Hematopoietic multipotent progenitor cell treated with erythropoietin and hydrocortisone succinate and interleukin-3 and kit ligand, for 8 days (in vitro differentiated cells): ENCODE measurements at places on chromosomes 2 and 18.

DNA sequence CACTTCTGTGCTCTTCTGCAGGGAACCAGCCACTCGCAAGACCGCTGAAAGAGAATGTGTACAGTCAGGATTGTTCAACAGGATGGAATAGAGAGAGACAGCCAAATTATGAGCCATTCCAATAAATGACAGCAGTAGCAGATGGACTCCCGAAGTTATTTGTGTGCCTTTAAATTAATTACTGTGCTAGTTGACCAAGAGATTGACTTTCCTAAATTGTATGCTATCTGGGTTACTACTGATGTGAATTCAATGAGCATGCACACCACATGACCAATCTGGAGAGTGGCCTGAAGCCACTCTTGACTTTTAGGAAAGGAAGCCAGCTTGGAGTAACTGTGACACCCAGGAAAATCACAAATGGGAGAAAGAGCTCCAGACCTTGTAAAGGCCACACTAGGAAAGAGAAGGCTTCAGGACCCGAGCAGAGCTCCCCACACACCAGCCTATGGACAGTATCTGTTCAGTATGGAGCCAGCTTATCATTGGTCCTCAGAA, 52.8 kb downstream of the CHMP3 start:
- DNase-seq = no peak

GRCh38 chr2:236083934-236084333, 84.3 kb downstream of the GBX2 start:
- no peak for DNase-seq

DNA sequence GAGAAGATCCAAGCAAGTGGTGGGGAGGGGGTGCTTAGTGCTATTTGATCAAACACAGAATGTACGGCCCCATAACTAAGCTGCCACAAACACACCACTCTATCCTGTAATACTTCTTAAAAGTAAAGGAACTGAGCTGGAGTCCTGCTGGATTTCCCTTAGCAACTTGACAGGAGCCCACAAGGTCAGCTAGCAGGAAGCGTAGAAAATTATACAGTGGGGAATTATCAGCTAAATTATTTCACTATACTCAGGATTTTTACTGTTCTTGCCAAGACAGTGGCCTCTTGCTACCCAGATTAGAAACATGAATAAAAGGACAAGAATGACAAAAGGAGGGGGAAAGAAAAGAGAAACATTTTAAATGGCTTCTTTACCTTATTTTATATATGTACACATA, 217.1 kb downstream of the ZNF521 start:
- no peak for DNase-seq

DNA sequence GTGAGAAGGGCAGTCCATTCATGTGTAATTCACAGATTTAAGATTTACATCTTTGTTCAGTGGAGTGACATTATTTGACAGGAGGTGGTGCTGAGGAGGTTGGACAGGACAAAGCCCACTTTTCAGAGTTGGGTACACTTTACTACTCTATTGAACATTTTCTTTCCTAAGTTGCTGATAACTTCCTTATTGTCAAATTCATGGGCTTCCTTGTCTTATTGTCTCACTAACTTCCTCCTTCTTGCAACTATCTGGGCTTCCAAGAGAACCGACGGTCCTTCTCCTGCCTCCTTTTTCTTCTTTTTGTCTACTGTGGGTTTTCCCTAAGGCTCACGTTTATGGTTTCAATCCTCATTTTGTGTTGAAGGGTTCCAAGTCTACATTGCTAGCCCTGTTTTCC, 67.7 kb upstream of the DNMT3A start:
- DNase-seq = no peak

DNA sequence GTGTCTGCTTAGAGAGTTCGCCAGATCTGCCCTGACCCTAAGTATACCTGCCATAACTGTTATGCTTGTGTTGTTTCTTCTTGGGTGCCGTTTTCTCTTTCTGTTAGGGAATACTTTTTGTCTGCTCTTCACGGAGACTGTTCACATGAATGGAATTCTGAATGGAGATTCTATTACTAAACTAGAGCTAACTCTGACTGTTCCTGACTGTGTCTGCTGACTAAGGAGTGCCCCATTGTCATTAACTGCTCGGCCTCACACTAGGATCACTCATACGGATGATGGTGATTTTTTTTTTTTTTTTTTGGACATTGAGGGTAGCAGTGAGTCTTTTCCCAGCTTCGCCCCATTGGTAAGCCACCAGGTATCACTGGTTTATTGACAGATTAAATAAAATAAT, 104.8 kb upstream of the SLC8A1 start:
- DNase-seq = no peak
